ENCODE measurements at places on chromosomes 11 and 22.

- DNase-seq, result no peak
Measured at GRCh38 chr11:1025410-1026162, 10.9 kb downstream of the MUC6 start.

GRCh38 chr11:65066805-65067291 lies 8.5 kb upstream of the NAALADL1 start:
- DNase-seq, result no peak

DNA sequence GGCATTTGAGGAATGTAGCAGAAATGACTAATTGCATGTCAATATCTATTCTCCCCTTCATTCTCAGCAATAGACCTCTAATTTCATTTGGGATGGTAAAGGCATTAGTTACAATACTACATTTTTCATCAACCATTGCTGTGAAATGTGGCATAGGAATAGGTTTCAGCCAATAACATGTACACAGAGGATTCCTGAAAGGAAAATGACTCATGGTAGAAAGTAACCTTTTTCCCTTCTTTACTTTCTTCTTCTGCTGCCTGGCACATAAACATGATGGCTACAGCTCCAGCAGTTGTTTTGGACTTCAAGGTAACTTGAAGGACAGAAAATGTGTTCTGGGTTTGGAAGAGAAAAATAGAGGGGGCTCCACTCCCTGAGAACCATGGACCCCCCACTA lies 231.8 kb upstream of the CTSC start:
- no peak for DNase-seq

DNA sequence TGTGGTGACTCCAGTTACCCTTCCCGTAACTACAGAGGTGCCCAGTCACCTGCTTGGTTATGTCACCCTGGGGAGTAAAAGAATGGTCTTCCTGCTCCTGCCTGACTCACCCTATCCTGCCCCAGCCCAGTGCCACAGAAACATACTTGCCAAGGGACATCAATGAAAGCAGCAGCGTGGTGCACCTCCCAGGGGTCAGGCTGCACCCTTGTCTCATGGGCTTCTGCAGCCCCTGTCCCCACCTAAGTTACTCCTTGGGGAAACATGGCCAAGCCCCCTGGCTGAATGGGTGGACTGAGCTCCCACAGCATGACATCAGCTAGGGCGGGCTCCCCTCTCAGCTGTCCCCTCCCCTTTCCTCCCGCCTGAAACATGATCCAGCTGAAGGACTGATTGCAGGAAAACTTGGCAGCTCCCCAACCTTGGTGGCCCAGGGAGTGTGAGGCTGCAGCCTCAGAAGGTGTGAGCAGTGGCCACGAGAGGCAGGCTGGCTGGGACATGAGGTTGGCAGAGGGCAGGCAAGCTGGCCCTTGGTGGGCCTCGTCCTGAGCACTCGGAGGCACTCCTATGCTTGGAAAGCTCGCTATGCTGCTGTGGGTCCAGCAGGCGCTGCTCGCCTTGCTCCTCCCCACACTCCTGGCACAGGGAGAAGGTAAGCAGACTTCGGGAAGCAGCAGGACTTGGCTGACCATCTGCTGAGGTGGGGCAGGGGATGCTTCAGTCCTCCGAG lies at the start of gene HTR3A:
TSS of gene HTR3A (plus strand) at position 368 of the 730 bp plus-strand sequence. CDS start at position 586, 218 bp downstream.
- DNase-seq, result no peak

DNA sequence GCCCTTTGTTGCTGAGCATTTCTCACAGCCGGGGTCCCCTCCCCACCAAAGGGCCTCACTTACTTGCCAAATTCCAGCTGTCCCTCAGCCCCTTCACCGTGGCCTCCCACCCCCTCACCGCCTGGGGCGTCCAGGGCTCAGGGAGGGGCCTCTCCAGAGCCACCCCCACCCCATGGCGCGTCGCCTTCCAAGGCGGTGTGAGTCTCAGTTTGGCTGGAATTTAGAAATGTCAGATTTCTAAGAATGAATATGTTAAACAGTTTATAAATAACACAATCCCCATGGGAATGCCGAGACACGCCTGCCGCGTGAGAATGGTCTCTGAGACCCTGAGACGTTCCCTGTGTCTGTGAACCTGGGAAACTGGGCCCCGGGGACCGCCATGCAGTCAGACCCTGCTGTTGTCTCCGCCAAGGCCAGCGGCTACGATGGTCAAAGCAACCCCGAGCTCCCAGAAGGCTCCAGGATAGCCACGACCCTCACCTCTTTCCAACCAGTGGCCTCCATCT lies 28.9 kb downstream of the CELSR1 start:
- no peak for DNase-seq

DNA sequence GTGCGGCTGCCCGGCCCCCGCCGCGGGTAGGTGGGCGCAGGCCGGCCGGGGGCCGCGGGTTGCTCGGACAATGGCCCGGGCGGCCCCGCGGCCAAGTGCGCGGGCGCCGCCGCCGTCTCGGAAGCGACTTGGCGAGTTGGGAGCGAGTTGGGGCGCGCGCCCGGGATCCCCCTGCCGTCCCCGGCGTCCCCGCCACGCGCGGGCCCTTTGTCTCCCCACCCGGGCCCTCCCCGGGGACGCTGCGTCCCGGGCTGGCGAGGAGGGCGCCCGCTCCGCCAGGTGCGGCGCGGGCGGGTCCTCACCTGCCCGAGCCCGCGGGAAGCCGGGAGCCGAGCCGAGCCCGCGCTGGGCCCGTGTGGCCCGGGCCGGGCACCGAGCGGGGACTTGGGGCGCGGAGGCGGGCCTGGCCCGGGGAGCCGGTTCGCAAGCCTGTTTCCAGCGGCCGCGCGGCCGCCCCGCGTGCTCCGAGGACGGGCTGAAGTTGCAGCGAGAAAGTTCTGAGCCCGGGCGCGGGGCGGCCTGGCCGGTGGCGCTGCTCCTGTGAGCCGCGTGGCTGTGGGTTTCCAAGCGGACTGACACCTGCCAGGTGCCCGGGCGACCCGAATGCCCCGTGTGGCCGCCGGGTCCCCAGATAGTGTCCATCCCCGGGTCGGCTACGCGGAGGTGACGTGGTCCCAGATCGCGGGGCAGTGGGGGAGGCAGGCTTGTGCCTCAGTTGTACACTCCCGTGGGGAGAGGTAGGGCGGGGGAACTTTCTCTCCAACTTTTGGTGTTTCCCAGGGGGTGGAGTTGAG lies 586 bp downstream of the LRP5 start:
- no peak for DNase-seq

DNA sequence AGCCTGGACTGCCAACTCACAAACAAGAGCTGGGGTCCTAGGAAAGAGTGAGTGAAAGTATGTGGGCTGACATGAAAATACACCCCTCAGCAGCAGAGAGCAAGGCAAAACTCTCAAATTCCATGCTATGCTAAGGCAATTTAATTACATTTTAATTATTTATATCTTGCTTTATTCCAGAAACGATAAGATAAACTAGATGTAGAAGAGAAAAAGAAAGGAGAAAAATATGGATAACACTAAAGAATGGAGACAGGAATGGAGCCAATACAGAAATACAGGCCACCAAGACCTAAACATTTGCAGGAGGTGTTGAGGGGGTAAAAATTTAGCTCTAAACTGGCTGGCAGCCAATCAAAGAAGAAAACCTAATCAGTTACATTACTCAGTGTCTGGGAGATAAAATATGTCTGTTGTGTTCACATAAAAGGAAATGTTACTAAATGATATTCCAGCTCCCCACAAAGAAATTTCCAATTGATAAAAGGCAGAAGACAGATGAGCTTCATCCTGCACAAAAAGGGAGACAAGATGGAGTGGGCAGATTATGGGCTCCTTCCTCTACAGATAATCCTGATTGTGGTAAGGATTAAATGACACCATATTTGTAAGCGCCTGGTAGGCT lies 223.5 kb upstream of the BLID start:
- DNase-seq, result no peak

- no peak for DNase-seq
Measured at GRCh38 chr22:37920126-37920525, 14.0 kb downstream of the MICALL1 start.

- no peak for DNase-seq
Measured at GRCh38 chr11:132587716-132588115, 944.6 kb downstream of the OPCML start.
